Fibroblast of skin of left quadriceps (primary cell): ENCODE measurements at places on chromosomes 7 and 10.

GRCh38 chr7:98211221-98211675, at the start of gene BHLHA15:
Gene BHLHA15, plus strand, starts transcription at chr7:98211439. Its CDS starts 871 bp downstream, at chr7:98212310.
- no peak for DNase-seq

- no peak for DNase-seq
Observed at GRCh38 chr7:70695795-70696083, 436.2 kb upstream of the GALNT17 start.

- peak; percentile 39 for DNase-seq
Observed at GRCh38 chr10:110919971-110920881, 822 bp downstream of the SHOC2 start.

DNA sequence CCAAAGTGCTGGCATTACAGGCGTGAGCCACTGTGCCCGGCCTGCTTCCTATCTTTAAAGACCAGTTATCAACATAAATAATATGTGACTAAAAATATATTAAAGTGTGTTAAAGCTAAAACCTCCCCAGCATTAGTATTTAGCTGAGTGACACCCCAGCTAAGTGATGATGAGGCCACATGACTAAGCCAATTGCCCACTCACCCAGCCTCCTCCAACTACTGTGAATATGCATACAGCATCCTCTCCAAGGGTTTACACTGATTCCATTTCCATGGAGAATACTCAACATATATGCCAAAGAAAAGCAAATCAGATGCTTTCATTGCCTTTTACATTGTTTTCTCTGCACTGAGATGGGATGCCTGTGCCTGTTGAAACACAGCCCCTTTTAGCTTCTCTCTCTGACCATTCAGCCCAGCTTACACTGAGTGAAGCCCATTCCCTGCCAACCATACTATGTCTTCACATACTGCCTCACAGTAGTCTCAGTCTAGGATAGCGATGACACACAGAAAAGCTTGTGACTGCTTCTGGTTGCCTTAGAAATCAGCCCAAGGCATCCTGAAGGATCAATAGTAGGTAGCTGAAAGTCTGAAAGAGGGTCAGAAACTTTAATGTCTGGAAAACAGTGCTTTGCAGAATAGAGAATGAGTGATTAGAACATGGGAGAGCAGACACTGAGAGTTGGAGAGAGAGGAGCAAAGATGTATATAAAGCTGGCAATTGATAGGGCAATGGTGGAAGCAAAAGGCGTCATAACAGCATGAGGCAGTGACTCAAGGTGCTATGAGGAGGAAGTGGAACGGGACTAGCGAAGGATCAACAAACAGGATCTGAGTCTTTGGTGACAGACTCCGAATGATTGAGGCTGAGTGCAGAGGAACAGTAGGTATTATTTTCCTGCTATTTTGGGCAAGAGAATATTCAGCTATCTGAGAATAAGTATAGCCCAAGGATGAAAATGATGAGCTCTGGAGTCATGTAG, 19.8 kb upstream of the ATE1 start:
- DNase-seq, result no peak

DNA sequence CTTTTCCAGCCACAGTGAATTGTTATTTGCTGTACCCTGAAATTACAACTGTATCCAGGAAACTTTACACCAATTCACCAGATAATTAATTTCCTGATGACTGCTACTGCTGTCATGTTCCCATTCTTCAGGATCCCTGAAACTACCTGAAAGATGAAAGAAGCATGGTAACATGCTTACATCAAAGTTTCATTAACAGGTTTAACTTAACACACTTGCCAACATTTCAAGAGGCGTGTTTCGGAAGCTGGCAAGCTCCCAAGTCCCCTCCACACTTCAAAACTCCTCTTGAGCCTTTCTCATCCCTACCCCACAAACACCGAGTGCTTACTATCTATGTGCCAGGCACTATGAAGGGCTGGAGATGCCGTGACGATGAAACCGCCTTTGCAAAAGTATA, 88.6 kb downstream of the MPP7 start:
- DNase-seq, result no peak
